ENCODE measurements at places on chromosomes 13 and 19.

- peak; percentile 42 for DNase-seq
Measured at GRCh38 chr13:27966641-27967202, 2.4 kb downstream of the CDX2 start.

- no peak for DNase-seq
Measured at GRCh38 chr13:52026246-52026626, 1.7 kb downstream of the UTP14C start.

GRCh38 chr19:2636897-2637683 lies 65.4 kb downstream of the GNG7 start:
- peak; percentile 89 for DNase-seq

DNA sequence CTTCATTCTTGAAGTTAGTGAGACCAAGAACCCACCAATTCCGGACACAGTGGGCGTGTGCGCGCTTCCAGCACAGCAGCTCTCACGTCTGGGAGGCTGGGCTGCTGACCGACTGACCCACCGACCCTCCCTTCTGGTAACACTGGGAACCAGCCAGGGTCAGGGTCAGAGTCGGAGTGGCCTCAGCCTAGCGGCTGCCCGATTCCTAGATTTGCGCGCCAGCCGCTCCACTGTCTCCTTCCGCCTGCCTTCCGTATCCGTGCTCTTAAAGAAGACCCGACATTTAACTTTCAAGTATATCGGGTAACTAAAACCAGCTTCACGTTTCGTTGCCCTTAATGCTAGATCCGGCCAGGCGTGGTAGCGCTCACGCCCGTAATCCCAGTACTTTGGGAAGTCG lies 41.1 kb downstream of the SERP2 start:
- no peak for DNase-seq

DNA sequence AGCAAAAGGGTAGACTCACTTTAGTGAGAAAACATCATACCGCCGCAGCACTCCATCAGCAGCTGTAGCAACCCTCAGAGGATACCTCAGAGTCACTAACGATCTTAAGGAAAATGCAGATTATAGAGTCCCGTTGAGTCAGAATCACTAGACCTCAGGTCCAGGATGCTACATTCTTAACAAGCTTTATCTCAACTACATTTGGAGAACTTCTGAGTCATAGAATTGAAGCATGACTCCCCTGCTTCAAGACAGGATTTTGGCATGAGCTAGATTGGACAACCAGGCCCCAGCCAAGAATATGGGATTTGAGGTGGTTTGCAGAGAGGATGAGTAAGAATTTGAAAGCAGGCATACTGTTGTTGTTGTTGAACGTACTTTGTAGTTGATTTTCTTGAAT lies 118.9 kb upstream of the UBL3 start:
- no peak for DNase-seq
